Activated CD4-positive, CD25-positive, alpha-beta regulatory T cell (primary cell): ENCODE measurements at places on chromosomes 1 and 21.

- DNase-seq = no peak
These were observed 30.7 kb downstream of the SDCCAG8 start for GRCh38 chr1:243286409-243287122.

DNA sequence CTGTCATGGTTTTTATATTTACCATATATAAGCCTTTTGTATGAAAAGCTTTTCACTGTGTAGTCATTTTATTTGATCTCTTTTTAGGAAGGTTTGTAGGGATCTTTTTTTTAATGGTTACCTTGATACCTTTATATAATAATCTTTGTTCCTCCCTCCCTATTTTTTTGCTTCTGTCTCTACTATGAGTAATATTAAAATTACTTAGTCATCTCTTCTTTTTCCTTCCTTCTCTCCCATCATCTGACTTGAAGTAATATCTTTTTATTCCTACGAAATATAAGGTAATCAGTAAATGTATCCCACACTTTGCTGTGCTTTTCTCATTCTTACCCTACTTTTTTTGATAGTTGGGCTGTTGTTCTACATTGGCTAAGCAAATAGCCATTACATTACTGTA is 161.4 kb downstream of the MAGI3 start:
- no peak for DNase-seq

DNA sequence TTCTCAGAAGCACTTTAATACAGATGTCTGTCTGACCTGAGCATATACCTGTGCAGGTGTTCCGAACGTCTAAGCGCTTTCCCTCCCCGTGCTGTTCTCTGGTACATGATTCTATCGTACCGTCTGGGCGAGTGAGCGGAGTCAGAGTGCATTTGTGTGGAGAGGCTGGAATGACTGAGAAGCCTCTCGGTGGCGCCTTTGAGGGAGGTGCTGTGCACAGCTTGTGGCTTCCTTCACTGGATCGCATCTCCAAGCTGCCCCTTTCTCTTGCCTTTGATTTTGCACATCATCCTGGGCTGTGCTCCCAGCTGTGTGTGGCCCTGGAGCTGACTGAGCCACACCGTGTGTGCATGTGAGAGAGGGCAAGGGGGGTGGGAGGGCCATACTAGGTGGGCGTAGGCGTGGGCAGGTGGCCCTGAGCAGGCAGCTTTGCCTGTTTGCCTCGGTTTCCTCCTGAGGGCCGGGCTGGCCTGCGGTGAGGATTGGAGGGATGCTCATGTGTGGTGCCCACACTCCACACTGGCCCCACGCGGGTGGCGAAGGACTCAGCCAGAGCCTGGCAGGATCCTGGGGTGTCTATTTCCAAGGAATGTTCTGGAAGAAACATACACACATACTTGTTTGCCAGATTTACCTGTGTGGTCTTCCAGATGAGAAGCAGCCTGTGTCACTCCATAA is 105.3 kb downstream of the ADARB1 start:
- DNase-seq = no peak

DNA sequence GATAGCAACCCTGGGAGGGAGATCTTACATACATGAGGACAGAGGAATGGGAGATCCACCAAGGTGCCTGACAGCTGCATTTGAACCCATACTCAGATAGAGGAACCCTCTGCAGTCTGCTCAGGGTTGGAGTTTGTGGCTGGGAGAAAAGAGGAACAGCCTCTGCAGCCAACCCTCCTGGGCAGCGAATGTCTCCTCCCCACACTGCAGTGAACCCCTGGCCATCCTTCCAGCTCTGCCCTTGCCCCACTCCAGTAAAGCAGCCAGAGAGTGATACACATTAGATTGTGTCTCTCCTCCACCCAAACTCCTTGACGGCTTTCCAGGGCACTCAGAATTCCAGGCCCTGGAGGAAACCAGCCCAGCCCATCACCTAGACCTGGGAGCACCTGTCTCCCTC is 137.7 kb downstream of the RUNX1 start:
- no peak for DNase-seq

DNA sequence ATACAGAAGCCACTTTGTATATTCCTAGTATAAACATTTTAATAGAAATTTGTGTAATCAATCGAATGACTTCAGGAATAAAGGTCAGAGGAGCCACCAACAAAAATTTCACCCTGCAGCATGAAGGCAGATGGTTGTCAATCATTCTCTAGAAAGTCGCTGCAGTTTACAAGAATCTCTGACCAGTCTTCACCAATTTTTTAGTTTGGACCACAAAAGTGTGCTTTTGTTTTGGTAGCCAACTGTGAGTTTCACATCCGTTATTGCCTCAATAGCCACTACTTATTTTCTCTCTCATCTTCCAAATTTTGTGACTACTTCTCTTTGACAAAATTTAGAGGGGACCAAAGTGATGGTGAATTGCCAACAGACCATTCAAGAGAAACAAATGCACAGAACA is 1155.6 kb downstream of the AMY1C start:
- no peak for DNase-seq

GRCh38 chr1:200354243-200354642 is 55.6 kb downstream of the ZNF281 start:
- DNase-seq = no peak

DNA sequence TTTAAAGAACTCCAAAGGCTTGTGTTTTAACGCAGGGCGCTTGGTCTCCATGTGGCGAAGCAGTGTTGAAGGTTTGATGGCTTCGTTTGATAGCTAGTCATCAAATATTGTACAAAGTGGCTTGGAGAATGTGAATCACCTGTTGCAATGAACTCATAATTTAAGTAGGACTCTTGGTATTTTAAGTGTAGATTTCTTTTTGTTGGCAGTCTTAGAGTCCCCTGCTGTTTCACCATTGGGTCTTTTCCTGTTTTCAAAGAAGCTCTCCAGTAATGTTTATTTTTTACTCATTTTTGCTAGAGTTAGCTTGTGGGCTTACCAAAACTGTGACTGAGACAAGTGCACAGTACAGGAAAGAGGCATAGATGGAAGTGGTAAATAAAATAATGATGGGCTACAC is 26.2 kb downstream of the RASAL2 start:
- no peak for DNase-seq

GRCh38 chr1:151325646-151326429 is 1.4 kb downstream of the PI4KB start:
- DNase-seq = no peak

- no peak for DNase-seq
These were observed 3.1 kb upstream of the DSCAM start for GRCh38 chr21:40850071-40850470.

- no peak for DNase-seq
These were observed 218.6 kb downstream of the URB2 start for GRCh38 chr1:229844675-229845074.

- DNase-seq = no peak
These were observed 45.4 kb upstream of the B3GALT5 start for GRCh38 chr21:39567180-39567972.

- no peak for DNase-seq
These were observed 6.5 kb downstream of the PODN start for GRCh38 chr1:53068314-53069099.

GRCh38 chr1:172723251-172723650 is 64.3 kb downstream of the FASLG start:
- no peak for DNase-seq
